GOT3 (cell line): ENCODE measurements at places on chromosomes 11 and 22.

- DNase-seq, result no peak
Measured at GRCh38 chr11:19838994-19839768, 126.5 kb downstream of the NAV2 start.

- DNase-seq, result peak; percentile 18
Measured at GRCh38 chr11:68447015-68447801, 13.3 kb upstream of the PPP6R3 start.

DNA sequence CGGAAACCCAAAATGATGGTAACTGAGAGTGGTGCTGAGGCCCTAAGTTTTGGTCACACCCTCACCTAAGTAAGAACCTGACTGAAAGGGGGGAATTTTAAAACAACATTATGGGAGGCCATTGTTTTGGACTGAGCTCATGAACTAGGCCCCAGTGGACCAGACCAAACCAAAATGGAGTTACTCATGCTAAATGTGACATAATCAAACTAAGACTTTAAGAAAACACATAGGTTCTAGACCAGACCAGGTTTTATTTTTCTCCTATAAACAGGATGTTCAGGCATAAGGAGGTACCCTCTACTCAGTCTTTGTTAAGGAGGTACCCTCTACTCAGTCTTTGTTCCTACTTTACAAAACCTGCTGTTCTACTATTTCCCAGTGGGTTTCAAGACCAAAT lies 7.4 kb upstream of the EI24 start:
- no peak for DNase-seq

DNA sequence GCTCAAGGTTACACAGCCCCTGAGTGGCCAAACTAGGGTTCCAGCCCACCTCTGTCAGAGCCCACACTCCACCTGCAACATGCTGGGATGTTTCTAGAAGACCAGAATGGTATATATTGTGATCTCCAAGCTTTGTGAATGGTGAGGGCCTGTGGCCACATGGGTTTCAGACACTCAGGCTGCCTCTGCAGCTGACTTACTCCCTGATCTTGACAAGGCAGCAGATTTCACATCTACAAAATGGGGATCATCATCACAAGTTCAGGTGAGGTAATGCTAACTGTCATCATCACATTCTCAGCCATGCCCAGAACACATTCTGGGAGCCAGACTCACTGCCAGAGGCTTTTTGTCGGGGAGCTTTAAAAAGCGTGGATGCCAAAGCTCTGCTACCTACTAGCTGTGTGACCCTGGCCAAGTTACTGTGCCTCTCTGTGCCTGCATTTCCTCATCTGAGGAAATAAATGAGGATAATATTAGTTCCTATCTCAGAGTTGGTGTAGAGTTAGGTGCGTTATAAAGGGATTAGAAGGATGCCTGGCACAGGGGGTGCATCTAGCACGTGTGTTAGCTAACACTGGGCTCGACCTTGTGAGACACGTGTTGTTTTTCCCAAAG lies 24.9 kb upstream of the WNT11 start:
- DNase-seq, result no peak

DNA sequence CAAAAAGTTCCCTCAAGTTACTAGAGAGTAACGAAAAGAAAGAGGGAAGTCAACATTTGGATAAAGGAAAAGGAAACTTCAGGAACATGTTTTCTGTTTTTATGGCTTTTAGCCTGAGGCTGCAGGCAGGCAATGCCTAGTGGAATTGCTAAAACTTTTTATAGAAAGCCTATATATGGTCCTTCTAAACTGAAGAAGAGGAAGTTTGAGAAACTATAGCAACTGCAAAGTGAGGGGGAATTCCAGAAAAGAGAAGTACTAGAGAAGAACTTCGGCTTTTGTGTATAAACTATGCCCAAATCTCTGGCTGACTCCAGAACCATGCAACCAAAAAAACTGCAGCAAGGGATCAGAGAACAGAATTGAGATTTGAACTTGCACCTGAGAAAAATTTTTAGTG lies 74.3 kb upstream of the ARHGAP42 start:
- no peak for DNase-seq

DNA sequence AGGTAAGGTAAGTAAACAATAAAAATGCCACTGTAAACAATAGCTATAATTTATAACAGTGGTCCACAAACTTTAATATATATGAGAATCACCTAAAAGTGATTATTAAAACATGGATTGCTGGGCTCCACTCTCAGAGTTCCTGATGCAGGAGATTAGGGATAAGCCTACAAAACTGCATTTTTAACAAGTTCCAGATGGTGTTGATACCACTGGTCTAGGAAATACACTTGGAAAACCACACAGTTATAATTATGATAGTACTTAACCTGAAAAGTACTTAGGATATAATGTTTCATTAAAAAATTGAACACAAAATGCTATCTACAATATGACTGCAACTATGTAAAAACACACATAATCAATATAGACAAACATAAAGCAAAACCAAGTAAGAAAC lies 20.4 kb downstream of the FCHSD2 start:
- no peak for DNase-seq

GRCh38 chr22:38180841-38181452 lies 683 bp downstream of the PLA2G6 start:
- DNase-seq, result no peak

GRCh38 chr11:2205214-2205720 lies 33.7 kb upstream of the TH start:
- no peak for DNase-seq

GRCh38 chr22:30347255-30347892 lies 9.3 kb downstream of the SF3A1 start:
- no peak for DNase-seq

DNA sequence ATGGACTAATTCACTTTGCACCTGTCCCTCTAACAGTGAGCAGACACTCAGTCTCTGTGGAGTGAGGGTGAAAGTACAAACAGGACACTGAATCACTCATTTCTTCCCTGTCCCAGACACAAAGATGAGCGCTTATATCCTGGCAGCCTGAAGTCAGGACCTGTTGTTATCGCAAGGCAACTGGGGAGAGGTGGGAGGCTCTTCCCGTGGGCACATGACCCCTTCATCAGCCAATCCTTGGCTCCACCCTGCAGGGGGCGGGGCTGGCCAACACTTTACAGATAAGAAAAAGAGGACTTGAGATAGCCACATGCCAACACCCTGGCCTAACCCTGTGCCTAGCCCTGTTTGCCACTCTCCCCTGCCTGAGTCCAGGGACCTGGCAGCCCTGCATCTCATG lies 29.5 kb upstream of the TESMIN start:
- DNase-seq, result no peak

- no peak for DNase-seq
Measured at GRCh38 chr11:9385327-9385899, 961 bp downstream of the IPO7 start.

- DNase-seq, result no peak
Measured at GRCh38 chr22:29925402-29925801, 42.4 kb downstream of the MTMR3 start.

DNA sequence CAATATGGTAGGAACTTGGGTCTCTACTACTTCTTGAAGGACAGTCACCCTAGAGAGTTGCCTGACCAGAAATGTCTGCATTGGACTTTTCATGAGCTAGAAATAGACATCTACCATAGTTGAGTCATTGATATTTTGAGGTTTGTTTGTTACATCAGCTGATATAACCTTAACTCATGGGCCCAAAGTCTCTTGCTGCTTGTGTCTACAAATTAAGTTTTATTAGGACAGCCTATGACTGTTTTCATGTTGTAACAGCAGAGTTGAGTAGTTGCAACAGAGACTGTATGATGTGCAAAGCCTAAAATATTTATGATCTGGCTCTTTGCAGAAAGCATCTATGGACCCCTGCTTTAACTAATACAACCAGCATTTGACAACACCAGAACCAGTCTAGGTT lies 155.3 kb downstream of the MIAT start:
- no peak for DNase-seq

DNA sequence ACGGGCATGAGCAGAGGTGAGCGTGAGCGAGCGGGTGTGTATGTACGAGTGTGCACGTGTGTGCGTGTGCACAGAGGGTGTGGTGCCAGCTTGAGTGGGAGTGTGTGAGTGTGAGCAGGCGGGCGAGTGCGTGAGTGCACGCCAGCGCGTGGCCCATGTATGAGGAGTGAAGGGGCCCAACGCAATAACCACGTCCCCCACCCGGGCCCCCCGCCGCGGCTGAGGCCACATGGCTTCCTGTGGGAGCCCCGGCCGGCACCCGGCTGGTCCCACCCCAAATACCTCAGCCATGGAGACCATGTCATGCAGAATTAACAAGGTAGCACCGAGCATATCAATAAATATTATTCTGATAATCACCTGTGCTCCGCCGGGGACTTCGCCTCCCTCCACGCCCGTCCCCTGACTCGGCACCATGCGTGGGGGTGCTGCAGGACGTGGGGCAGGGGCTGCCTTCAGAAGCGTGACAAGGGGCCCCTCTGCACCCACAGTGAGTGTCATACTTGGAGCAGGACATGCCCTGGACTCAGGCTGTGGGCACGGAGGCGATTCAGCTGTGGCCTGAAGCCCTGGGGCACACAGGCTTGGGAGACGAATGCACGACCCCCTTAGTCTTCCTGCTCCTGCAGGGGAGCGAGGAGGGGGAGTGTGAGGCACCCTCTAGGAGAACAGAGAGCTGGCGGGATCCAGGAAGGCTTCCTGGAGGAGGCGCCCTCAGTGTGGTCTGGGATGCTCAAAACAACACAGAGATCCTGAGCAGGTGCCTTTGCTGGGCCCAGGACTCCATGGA lies 5.6 kb upstream of the TRABD start:
- no peak for DNase-seq

DNA sequence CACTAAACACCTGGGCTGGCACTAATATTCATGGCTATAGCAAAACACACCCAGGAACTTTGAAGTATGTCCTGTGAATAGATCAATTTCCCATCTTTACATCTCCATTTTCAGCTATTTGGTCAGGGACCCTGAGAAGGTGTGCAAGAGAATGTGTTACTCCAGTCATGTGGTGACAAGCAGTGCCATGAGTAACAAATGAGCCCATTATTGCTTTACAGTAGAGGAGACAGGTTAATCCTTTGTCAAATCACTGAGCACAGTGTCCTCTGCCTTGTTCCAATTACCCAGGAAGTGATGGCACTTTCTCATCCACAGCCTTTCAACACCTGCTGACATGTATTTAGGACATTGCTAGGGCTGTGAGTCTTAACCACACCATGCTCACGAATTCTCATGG lies 664.8 kb upstream of the API5 start:
- no peak for DNase-seq

GRCh38 chr11:18372201-18372600 lies 22.2 kb upstream of the LDHA start:
- no peak for DNase-seq

- DNase-seq, result no peak
Measured at GRCh38 chr11:102488208-102488607, 35.6 kb upstream of the TMEM123 start.

GRCh38 chr11:72466410-72466809 lies 32.1 kb upstream of the CLPB start:
- DNase-seq, result no peak

GRCh38 chr22:49692499-49693225 lies 135.0 kb downstream of the BRD1 start:
- DNase-seq, result no peak

DNA sequence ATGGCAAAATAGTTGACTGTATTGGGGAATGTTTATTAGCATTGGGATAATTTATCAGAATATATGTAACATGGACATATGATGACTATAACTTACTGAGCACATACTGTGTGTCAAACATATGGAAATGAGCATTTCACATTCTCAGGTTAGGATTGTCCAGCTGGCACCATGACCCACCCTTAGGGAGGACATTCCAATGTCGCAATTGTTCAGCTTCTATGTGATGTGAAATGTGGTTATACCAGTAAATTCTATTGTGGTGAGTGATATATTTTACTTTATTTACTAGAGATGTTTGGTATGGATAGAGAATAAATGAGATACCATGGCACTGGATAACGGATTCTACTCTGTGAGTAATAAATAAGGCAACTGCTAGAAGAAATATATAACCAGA lies 50.4 kb downstream of the OR4A47 start:
- DNase-seq, result no peak

DNA sequence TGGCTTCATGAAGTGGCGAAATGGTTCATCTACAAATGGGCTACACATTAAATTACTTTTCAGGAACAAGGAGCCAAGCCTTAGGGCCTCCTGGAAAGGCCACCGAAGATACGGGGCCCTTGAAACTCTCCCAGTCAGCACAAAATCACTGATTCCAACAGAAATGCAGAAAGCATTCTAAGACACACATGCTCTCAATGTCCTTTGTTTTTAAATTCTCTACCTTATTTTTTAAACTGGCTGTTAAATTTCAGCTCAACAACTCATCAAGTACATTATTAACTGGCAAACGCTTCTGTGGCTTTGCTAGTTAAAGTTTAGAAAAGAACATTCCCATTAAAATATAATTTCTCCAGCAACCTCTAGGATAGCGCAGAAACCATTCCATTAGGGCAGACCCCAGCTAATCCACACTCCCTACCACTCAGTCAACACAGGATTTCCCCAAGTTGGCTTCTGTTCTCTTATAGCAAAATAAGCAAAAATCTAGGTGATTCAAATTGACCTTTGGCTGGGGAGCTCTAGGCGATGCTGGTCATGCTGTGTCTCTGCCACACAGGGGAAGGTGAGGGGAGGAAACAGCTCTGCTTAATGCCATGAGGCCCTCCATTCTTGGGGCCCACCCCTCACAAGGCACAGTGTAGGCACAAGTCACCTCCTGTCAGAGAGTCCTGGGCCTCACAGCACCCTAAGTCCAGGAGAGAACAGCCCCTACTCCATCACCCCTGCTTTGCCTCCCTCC lies 47.1 kb downstream of the PLEKHA7 start:
- no peak for DNase-seq

DNA sequence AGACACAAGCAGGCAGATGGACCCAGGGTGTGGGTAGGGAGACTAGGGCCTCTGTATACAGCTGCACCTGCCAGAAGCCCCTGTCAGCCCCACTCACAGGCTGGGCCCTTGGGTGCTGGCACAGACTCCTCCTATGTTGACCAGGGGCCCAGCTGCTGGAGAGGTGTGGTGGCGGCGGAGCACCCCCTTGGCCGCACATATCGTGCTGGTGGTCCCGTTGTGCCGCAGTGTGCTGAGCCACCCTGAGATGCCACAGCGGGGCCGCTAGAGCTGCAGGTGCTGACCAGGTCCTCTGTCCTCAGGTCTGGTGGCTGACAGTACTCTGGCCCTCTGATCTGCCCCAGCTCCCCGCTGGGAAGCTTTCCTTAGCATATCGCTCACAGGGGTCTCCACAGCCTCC lies 30.2 kb upstream of the B3GAT1 start:
- no peak for DNase-seq

- no peak for DNase-seq
Measured at GRCh38 chr22:40635940-40636379, 559 bp downstream of the MRTFA start.

GRCh38 chr11:3099178-3099577 lies 42.0 kb upstream of the CARS1 start:
- no peak for DNase-seq

GRCh38 chr11:44364596-44364995 lies 54.7 kb upstream of the ALX4 start:
- DNase-seq, result no peak

GRCh38 chr11:23336961-23337360 lies 476.7 kb upstream of the CCDC179 start:
- DNase-seq, result no peak
